NCI-H1105 (cell line): ENCODE measurements at places on chromosomes 3 and 15.

DNA sequence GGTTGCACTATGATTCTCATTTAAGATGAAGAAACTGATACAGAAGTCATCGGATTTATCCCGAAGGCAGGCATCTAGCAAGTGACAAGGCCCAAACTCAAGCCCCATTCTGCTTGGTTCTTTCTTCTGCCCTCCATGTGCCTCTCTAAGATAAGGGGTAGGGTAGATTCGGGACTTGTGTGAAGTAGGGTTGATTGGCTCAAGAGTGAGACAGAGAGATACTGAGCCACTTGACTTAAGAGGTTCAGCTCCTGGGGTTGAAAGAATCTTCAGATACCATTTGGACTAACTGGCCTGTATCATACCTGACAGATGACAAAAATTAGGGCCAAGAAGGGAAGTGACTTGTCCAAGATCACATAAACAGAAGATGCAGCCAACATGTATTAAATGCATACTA, 891 bp downstream of the RFT1 start:
- no peak for DNase-seq

DNA sequence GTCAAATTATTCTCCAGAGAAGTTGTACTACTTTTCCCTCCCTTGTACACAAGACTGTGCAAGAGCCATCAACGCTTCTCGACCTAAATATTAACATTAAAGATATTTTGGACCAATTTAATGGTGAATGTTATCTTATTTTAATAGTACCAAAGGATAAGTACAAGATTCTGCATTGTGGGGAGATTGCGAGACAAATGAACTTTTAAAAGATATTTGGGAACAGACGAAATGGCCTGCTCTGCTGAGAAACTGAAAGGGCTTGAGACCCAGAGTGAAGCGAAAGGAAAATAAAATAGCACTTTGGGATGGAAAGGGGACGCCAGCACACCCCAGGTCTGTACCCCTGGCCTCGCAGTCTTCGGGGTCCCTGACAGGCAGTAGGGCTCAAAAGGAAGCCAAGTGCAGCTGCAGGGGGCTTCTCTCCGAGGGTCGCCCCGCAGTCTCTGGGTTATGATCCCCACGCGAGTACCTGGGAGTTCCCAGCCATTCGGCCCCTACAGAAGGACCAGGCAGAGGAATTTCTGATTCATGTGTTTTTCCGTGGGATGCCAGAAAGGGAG, 97.6 kb upstream of the VGLL3 start:
- no peak for DNase-seq

GRCh38 chr3:23157331-23157730, 45.8 kb upstream of the UBE2E2 start:
- DNase-seq = no peak

GRCh38 chr15:45702041-45702440, 67.2 kb downstream of the SQOR start:
- DNase-seq = no peak

GRCh38 chr3:134419214-134419959, 45.1 kb upstream of the AMOTL2 start:
- no peak for DNase-seq

GRCh38 chr15:99561476-99562230, 4.1 kb upstream of the MEF2A start:
- DNase-seq = no peak

- no peak for DNase-seq
Measured at GRCh38 chr3:85881833-85882393, 923.1 kb downstream of the CADM2 start.

DNA sequence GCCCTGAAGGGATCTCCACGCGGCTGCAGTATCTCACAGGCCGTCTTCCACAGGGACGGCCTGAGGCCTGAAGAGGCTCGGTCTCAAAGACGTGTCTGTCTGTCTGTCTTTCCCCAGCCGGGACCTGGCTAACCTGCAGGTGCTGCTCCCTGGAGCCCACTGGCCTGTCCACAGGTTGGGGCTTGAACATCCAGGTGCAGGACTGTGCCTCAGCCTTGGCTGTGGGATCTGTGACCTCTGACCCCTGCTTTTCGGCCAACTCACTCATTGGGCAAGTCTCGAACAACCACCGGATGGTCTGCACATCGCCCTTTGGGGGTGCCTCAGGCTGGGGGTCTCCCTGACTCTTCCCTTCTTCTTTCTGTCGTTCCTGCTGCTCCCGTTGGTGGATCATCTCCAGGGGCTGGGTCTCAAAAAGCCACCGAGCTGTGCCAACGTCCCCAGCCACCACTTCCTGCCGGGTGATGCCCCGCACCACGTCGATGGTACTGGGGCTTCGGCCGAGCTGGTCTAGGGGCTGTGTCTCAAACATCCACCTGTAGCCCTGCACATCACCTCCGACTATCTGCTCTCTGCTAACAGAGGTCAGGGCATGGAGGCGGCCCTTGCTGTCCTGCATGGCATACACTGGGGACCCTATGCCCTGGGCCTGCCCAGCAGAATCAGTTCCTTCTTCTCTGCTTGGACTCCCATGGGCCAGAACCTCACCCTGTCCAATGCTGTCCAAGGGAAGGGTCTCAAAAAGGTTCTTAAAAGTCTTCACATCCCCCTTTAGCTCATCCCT, 4.8 kb downstream of the XIRP1 start:
- no peak for DNase-seq

DNA sequence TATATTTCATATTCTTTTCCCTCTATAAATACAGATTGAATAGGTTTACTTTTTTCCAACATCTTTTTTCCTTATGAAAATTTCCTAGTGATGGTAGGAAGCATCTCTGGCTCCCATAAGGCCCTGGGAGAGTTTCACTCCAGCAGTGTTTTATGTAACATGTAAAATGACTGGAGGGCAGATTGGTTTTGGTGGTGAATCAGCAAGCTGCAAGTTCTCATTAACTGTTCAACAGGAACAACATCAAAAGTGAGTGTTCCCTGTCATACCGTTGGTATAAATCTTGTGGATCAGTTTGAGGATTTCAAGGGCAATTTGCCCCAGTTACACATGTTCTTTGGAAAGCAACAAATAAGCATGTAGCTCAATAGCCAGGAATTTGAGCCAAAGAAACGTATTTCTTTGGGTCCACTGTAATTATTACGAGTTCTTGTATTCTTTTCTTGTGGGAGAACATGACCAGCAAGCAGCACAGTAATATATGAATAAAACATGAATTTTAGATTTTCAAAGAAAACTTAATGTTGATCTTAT, 345.7 kb downstream of the SV2B start:
- DNase-seq = no peak

- DNase-seq = no peak
Measured at GRCh38 chr3:49638445-49638844, 35.7 kb upstream of the APEH start.

- no peak for DNase-seq
Measured at GRCh38 chr3:186938716-186939115, 8.4 kb downstream of the ST6GAL1 start.

DNA sequence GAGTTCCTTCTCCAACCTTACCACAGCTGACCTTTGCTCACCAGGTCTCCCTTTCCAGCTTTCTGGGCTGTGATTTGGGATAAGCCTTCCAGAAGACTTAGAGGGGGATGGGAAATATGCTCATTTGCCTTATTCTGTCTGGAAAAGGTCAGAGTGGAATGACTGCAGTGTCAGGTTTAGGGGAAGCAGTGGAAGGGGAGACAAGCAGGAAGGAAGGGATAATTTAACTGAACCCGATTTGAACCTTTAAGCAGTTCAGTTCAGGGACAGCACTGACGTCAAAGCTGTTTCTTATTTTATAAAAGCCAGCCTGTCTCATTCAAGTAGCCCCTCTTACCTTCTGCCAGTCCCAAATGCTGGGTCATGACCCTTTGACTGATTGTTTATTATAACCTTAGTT, 418.4 kb upstream of the RARB start:
- DNase-seq = no peak

GRCh38 chr15:54011656-54012055, 33.4 kb downstream of the UNC13C start:
- no peak for DNase-seq

- DNase-seq = no peak
Measured at GRCh38 chr15:29476503-29477080, 207.0 kb upstream of the NSMCE3 start.

DNA sequence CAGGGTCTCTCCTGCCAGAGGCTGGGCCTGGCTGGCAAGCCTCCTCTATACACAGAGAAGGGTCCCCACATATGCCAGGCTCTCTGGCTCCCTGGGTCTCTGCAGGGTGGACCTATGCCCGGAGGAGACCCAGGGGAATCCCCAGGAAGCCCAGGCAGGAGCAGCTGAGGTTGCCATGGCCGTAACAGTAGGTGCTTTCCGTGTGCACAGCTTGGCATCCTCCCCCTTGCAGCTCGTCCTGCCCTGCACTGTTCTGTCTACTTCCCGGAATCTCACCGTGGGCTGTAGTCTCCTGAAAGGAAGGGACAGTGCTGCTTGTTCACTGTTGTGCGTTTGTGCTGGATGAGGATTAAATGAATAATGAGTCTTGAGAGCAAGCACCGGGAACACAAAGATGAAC, 47.8 kb downstream of the DAPK2 start:
- no peak for DNase-seq

GRCh38 chr3:108067768-108068167, 23.1 kb downstream of the CD47 start:
- no peak for DNase-seq

DNA sequence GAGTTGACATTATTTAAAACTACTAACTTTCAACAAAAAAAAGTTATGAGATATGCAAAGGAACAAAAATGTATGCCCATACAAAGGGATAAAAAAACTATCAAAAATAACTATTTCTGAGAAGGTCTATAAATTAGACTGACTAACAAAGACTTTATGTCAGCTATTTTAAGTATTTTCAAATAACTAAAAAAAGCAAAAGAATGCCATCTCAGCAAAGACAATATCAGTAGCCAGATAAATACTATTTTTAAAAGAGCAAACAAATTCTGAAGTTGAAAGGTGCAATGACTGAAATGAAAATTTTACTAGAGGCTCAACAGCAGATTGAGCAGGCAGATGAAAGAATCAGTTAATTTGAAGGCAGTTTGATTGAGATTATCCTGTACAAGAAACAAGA, 3.6 kb upstream of the STRIT1 start:
- no peak for DNase-seq
